ENCODE measurements at places on chromosomes 5 and 9.

DNA sequence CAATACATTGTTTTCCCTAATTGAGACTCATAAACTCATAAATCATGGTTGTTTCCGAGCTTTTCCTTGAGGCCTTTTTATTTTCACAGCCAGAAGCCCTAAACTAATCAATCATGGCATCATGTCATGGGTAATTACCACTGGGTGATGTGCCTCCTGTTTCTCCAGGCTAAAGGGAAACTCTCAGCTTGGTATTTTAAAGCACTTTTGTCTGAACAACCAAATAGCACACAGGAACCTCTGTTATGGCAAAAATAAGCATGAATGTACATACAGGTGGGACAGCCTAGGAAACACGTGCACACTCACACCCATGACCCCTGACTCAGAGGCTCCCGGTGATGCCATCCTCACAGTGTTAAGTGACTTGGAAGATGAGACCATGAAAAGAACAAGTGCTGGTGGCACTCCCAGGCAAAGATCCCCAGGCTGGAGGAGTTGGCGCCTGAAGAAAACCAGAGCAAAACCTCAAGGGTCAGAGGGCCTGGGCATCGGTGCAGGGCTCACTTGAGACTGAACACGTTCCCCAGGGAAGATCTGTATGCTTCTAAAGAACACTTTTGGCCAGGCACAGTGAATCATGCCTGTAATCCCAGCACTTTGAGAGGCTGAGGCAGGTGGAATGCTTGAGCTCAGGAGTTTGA lies 154.3 kb downstream of the ROR2 start:
- no peak for DNase-seq

DNA sequence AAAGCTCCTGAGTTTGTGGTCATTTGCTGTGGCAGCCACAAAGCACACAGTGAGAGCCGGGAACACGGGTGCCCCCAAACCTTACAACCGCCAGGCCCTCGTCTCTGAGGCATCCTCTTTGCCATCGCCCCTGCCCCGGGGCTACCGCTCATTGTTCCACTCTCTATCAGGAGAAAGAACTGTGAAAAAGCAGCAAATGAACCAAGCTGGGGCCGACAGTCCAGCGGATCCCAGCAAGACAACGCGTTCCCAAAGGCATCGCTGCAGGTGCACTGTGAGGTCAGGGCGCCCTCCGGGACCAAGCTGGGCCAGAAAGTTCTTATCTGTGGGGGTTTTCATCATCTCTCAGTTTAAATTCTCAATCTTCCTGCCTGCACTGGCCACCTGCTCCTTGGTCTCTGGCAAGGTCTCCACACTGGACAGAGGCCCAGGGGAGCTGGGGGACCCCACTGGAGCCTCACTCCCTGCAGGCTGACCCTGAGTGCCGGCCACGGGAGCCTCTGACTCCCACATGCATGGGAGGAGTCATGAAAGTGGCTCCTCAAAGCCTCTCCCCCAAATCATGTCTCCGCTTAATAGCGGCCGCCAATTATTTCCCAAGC lies 32.1 kb downstream of the VAV2 start:
- peak; percentile 35 for DNase-seq

DNA sequence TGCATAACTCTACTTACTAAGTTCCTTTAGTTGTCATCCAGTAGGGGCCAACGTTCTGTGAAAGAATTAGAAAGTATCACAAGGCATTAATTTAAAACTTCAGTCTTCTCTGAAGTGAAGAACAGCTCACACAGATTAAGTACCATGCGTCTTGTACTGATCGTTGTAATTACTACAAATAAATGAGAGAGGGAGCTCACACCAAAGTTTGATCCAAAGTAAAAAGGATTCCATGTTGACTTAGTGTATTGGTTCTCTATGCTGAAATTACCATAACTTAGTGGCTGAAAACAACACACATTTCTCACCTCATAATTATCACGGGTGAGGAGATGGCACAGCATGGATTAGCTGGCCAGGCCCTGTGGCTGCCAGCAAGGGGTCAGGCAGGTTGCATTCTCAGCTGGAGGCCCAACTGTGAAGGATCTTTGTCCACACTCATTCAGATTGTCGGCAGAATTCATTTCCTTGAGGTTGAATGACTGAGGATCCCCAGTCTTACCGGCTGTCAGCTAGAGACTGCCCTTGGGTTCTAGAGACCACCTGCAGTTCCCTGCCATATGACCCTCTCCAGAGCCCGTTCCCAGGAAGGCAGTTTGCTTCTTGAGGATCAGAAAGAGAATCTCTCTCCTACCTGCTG lies 169.1 kb downstream of the YTHDC2 start:
- no peak for DNase-seq

GRCh38 chr5:37769840-37770239 lies 70.0 kb downstream of the GDNF start:
- DNase-seq = no peak

DNA sequence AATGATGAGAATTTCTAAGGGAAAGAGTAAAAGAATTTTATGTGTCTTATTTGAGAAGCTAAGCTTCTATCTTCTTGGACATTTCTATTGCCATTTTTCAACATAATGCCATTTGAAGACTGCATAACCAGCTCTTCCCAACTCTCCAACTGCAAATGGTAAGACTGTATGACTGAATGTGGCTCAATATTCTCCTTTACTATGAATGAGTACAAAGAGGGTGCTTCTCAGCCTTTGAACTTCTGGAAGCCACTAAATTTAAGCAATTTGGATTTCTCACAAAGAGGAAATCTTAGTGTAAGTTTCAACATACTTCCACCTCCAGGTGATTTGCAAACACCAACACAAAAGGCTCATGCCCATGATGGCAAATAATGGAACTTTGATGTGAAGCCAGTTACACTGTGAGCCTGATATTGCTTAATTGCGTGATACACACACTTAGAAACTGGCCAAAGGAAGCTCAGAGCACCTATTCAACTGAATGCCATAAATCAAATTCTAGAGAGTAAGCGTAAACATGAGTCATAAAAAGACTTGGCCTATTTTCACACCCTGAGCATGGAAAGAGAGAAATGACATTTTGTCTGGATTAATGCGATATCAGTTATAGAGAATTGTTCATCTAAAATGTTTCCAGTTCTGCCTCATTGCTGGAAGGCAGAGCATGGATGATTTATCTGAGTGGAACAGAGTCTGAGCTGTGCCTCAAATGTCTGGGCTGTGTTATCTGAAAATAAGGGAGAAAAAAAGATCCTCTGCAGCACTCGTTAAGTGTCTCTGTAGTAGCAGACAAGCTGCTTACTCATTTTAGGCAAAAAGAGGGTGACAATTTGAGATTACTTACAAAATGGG lies 145.3 kb downstream of the PLK2 start:
- no peak for DNase-seq

GRCh38 chr5:83937837-83938236 lies 217.2 kb upstream of the HAPLN1 start:
- DNase-seq = no peak

DNA sequence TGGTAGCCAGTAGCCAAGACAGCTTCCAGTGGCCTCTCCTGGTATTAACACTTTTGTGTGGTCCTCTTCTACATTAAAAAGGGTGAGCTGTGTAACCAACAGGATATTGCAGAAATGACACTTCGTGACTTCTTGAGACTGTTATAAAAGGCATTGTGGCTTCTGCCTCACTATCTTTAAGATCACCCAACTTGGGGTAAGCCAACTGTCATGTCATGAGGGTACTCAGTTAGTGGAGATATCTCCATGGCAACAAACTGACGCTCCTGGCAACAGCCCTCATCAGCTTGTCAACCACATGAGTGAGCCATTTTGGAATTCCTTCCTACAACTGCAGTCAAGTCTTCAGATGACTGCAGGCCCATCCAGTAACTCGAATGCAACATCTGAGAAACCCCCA lies 121.7 kb downstream of the DEPDC1B start:
- no peak for DNase-seq

DNA sequence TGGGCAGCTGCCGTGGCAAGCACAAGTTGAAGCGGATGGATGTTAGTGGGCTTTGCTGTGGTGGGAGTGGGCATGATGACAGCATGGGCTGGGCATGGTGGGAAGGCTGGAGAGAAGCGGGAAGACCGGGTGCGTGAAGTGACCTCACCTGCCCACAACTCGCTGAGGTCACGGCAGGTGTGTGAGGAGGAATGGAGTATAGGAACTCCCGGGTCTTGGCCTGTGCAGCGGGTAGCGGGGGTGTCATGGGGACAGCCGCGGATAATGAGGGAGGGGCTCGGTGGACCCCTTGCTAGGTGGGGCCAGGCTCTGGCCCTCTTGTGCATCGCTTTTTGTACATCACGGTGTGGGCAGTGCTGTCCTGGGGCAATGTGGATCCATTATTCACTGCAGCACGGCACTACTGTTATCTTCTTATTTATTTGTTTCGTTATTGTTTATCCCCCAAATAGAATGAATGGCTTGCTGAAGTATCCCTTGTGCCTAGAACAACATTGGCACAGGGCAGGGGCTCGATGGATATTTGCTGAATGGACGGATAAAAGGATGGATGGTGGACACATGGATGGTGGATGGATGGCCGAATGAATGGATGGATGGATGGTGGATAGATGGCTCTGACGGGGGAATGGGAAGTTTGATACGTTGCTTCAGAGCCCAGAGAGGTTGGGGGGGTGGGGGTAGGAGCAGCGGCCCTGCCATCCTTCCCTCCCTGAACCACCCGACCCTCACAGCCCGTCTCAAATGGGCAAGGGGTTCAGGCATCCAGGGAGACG lies 14.6 kb downstream of the PROP1 start:
- DNase-seq = no peak

GRCh38 chr5:79774171-79774854 lies 84.7 kb downstream of the CMYA5 start:
- no peak for DNase-seq

GRCh38 chr9:30362373-30362772 lies 2022.1 kb upstream of the ACO1 start:
- DNase-seq = no peak

- no peak for DNase-seq
Observed at GRCh38 chr5:65923339-65923738, 3.0 kb upstream of the ERBIN start.

GRCh38 chr9:88266416-88266815 lies 121.8 kb upstream of the SPIN1 start:
- no peak for DNase-seq

- DNase-seq = no peak
Observed at GRCh38 chr5:63249960-63250359, 671.3 kb downstream of the LRRC70 start.

DNA sequence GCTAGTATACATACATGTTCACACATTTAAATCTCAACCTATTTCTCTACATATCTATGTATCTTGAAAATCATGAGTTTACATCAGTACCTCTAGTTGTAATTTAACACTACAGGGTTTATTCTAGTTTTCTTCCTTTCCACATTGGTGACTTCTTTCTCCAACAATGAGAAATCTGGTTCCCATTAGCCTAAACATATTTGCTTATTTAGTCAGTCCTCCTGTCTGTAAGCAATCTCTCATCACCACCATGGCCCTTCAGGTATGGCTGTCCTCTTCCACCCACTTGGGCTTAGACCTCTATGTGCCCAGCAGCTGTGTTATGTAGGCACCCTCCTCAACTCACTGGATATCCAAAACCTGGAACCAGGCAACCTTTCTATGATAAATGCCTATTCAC lies 8.0 kb upstream of the SPATA31D1 start:
- no peak for DNase-seq

DNA sequence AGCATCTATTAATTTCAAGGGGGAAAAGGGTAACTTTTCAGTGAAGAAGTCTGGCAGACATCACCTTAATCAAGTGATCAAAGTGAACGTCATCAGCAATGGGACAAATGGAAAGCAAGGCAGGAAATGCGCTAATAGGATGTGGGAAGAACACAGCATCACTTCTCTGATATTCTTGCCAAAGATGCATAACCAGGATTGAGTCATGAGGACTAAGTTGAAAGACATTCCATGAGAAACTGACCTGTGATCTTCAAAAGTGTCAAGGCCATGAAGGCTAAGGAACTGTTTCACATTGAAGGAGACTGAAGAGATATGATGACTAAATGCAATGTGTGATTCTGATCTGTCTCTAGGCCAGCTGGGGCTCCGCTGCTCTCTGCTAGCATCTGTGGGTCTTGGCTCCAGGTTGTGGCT lies 92.9 kb downstream of the NDFIP1 start:
- no peak for DNase-seq

- DNase-seq = no peak
Observed at GRCh38 chr5:141908796-141909195, 14.9 kb upstream of the DELE1 start.

GRCh38 chr5:34719029-34719428 lies 62.9 kb downstream of the RAI14 start:
- no peak for DNase-seq

GRCh38 chr5:55564721-55565120 lies 30.0 kb upstream of the PLPP1 start:
- DNase-seq = no peak

GRCh38 chr5:97418462-97418861 lies 235.4 kb upstream of the RIOK2 start:
- no peak for DNase-seq

- DNase-seq = no peak
Observed at GRCh38 chr5:95152535-95152934, 132.4 kb downstream of the MCTP1 start.

- no peak for DNase-seq
Observed at GRCh38 chr5:60943624-60944023, 1.2 kb downstream of the ERCC8 start.

DNA sequence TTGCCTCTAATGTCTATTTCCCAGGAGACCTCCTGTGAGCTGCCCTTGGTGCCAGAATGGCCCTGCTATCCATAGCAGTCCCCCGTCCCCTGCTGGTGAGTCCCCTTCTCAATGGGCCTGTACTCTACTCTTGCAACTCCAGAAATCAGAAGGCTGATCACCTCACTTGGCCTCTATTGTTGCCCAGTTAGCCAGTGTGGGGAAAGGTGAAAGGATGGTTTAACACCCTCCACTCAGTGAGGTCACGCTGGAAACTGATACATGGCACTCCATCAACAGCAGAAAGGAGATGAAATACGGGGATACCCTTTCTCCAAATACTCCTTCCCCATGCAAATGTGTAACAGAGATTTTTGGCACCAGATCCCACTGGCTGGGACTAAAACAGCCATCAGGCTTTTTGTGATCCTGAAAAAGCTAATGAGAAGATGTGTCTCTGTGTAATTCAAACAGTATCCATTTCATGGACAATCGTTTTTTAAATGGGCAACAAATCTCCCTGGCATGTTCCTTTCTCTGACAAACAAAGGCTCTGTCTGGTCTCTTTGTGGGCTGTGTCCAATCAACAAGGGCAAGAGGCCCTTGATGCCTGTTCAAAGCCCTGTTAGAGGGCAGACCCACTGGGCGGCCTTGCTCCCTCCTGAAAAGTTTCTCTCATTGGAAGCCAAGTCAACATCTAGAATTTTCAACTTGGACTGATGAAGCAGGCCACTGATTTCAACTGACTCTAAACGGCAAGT lies 343.7 kb downstream of the SPOCK1 start:
- DNase-seq = no peak

DNA sequence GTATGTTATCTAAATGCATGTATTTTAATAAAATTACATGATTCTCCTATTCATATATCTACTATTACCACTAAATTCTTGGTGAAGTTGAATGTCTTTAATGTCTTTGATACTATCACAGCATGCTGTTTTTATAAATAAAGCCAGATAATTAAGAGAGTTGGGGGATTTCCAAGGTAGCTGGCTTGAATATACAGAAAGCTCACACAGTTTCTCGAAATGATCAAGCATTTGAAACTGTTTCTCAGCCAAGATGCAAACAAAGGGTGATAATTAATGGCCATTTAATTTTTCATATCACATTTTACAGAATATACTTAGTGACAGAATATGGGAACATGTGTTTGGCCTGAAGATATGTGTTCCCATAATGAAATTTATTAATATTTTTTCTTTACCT lies 145.6 kb upstream of the CDH12 start:
- no peak for DNase-seq

GRCh38 chr5:74693191-74693590 lies 8.2 kb downstream of the HEXB start:
- DNase-seq = no peak

Measured in lower lobe of right lung (tissue), 2 donors.